ENCODE measurements at places on chromosomes 3 and 15.
A peak's percentile ranks its signal among the peaks of the same experiment; 100 is the strongest.

DNA sequence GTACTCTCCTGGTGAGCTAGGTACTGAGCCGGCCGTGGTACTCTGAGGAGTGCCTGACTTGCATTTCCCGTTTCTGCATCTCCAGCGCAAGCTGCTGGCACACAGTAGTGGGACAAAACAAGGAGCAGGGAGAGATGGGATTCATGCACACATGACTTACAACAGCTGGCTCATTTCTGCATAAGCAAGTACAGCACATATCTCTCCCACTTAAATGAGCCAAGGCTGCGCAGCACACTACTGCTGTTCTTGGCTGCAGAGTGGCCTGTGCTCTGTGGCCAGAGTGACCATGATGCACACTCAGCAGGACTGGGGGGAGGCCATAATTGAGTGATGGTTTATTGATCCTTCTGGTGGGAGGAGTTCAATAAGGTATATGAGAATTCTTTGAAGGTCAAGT, 59.2 kb upstream of the ABHD17C start:
- no peak overlapping the region for H3K27ac ChIP-seq
- H3K4me1 ChIP-seq = no peaks in the 10 kb centered on the region
- H3K4me3 ChIP-seq = no peak overlapping the region
- H3K36me3 ChIP-seq = no peaks in the 10 kb centered on the region
- no peak for DNase-seq

DNA sequence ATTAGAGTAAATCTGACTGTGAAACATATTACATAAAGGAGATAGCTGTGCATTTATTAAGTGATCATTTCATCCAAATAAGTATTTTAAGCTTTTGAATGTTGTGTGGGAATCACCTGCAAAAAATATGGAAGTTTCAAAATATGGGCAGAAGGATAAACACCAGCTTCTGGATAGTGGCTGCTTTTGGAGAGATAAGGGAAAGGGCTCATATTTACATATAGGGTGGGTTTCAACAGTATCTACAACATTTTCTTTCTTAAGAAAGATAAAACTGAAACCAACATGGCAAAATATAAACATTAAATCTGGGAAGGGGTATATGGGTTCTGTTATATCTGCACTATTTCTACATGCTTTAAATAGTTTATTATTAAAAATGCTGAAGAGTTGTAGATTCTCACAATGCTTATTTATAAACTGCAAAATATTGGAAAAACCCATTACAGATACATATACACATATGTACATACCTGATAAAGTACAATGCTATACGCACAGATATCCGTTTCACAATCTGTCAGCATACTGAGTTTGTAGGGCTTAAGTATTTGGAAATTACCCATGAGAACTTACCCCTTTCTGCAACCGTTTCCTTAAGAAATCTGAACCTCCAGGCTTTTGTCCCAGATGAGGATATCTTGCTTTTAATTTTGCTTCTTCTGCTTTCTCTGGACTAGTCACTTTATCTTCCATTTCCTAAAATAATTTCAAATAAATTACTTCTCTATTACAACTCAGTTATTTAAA, 12.1 kb downstream of the ARPP19 start:
- peaks cover 25% of the 10 kb centered on the region for H3K36me3 ChIP-seq
- H3K4me3 ChIP-seq = no peak overlapping the region
- DNase-seq = no peak
- no peak overlapping the region for H3K27ac ChIP-seq
- 0 out of 2 replicates have a peak, but pooled peaks cover 5% of the 10 kb centered on the region for H3K4me1 ChIP-seq

GRCh38 chr3:174191380-174191779, 667.8 kb upstream of the NAALADL2 start:
- H3K27ac ChIP-seq = no peak overlapping the region
- H3K4me3 ChIP-seq = no peak overlapping the region

GRCh38 chr3:107416138-107416537, 38.9 kb downstream of the CCDC54 start:
- H3K36me3 ChIP-seq = no peaks in the 10 kb centered on the region
- no peak overlapping the region for H3K27ac ChIP-seq
- no peak overlapping the region for H3K4me3 ChIP-seq
- no peaks in the 10 kb centered on the region for H3K27me3 ChIP-seq

- no peak for DNase-seq
- no peaks in the 10 kb centered on the region for H3K36me3 ChIP-seq
- no peaks in the 10 kb centered on the region for H3K27me3 ChIP-seq
- H3K4me3 ChIP-seq = no peak overlapping the region
- no peak overlapping the region for H3K27ac ChIP-seq
These were observed 42.0 kb upstream of the CFAP161 start for GRCh38 chr15:81091889-81092558.

DNA sequence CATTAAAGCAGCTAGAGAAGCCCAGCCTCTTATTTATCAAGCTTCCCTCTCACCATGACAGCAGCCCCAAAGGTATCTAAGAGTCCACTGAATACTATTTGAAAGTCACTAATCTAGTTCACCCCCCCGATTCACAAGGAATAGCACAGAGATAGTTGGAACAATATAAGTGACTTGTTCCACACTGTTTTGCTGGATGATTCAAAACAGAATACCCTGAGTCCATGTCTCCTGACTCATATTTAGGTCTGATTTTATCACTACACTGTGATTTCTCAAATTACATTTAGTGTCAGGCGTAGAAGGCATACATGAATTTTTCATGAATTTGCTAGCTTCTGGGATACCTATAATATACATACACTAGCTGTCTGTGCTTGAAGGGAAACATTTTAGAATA, 18.7 kb upstream of the EOGT start:
- no peaks in the 10 kb centered on the region for H3K4me1 ChIP-seq
- no peaks in the 10 kb centered on the region for H3K27me3 ChIP-seq

DNA sequence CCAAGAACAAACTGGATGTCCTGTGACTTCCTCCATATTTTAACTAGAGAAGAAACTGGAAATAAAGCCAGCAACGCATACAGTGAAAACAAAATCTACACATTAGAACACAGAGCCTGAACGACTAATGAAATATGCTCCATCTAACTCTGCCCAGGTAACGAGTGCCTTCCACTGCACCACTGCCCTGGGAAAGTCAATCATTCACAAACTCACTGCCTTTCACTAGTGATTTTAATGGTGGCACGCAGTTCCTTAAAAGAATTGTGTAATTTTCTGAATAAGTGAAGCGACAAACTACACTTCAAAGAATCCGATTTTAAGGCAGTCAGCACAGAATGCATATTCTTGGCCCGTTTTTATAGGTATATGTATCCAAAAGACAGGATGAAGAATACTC, 416.0 kb downstream of the SHQ1 start:
- H3K27ac ChIP-seq = no peak overlapping the region
- peaks cover 28% of the 10 kb centered on the region for H3K4me1 ChIP-seq
- no peak for DNase-seq
- no peaks in the 10 kb centered on the region for H3K27me3 ChIP-seq
- no peak overlapping the region for H3K4me3 ChIP-seq

GRCh38 chr15:71559098-71559497, 251.3 kb upstream of the NR2E3 start:
- no peaks in the 10 kb centered on the region for H3K4me1 ChIP-seq
- DNase-seq = no peak
- no peaks in the 10 kb centered on the region for H3K27me3 ChIP-seq
- no peak overlapping the region for H3K27ac ChIP-seq
- no peaks in the 10 kb centered on the region for H3K36me3 ChIP-seq
- H3K4me3 ChIP-seq = no peak overlapping the region

DNA sequence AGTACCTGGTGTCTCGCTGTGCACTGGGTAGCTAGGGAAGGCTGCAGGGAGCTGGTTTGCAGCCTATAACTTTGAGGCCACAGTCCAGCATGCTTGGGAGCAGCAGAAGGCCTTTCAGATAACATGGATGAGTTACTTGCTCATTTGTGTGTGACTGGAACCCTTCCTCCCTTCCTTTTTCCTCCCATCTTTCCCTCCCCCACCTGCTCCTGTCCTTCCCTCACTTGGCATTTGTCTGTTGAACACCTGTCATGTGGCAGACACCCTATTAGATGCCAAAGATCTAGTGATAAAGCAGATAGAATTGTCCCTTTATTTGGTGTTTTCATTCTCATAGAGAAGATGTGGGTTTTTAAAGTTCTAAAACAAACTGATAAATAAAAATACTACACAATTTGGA, 71.6 kb downstream of the LRTM1 start:
- H3K4me3 ChIP-seq = no peak overlapping the region
- no peaks in the 10 kb centered on the region for H3K27me3 ChIP-seq
- peaks cover 18% of the 10 kb centered on the region for H3K4me1 ChIP-seq
- H3K36me3 ChIP-seq = no peaks in the 10 kb centered on the region
- no peak overlapping the region for H3K27ac ChIP-seq
- no peak for DNase-seq

DNA sequence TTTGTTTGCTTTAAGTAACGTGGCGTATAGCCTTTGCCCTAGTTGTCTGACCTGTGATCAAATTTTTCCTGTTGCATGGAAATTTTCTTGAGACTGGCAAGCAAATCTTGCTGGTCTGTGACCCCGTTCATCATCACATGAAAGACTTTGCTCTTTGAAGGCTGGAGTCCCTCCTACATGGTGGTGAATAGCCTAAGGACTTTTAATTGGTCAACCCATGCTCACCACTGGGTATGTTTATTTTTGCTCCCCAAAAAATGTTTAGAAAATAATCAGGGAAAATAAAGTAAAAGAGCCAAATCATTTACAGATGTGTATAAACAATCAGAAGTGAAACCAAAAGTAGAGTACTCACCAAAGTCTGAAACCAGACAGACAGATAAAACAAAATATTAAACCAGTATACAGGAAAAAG, 1075.3 kb upstream of the ALCAM start:
- no peak for DNase-seq
- no peaks in the 10 kb centered on the region for H3K27me3 ChIP-seq
- H3K4me1 ChIP-seq = no peaks in the 10 kb centered on the region
- no peak overlapping the region for H3K27ac ChIP-seq

DNA sequence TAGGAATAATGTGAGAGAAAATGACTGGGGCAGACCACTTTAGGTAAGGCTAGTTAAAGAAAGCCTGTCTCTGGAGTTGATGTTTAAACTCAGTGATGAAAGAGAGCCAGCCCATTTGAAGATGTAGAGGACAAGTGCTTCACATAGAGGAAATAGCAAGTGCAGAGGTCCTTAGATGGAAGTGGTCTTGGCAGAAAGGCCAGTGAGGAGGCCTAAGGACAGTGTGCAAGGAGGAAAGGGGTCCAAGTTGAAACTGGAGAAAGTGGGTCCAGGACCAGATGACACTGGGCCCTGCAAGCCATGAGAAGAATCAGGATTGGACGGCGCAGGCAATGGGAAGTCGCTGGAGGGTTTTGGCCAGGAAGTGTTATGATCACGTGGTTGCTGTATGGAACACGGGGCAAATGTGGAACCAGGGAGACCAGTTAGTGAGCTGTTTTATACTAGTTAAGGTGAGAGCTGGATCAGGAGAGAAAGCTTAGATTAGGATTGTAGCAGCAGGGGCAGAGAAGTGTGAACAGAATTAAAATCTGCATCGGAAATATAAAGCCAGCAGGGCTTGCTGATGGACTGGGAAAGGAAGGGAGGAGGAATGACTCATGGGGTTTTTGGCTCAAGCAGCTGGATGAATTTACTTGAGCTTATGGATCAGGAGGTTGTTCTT, 48.0 kb upstream of the SCAANT1 start:
- no peak overlapping the region for H3K4me3 ChIP-seq
- H3K27ac ChIP-seq = peak overlapping the region; percentile 23
- H3K4me1 ChIP-seq = peaks cover 42% of the 10 kb centered on the region
- no peaks in the 10 kb centered on the region for H3K36me3 ChIP-seq
- no peaks in the 10 kb centered on the region for H3K27me3 ChIP-seq
- no peak for DNase-seq

DNA sequence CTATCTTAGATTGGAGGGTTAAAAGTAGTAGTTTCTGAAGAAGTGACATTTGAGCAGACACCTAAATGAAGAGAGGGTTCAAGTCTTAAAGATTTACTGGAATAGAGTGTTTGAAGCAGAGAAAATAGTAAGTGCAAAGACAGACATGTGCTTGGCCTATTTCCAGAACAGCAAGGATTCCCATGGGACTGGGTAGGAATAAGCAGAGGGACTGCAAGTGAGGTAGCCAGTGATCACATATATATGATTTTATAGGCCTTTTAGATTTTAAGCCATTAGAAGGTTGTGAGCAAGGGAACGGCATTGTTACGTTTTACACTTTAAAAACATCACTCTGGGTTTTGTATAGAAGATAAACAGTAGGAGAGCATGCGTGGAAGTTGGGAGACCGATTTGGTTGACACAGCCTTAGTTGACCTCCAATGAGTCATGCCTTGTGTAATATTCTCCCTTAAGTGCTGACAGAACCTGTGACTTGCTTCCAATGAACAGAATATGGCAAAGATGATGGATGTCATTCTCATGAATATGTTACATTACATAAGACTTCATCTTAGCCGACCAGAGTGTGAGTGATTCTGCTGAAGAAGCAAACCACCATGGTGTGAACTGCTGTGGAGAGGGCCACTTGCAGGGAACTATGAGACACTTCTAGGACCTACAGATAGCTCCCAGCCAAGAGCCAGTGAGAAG, 37.1 kb upstream of the SLC4A7 start:
- H3K4me3 ChIP-seq = no peak overlapping the region
- H3K4me1 ChIP-seq = no peaks in the 10 kb centered on the region
- no peak overlapping the region for H3K27ac ChIP-seq
- H3K36me3 ChIP-seq = no peaks in the 10 kb centered on the region
- DNase-seq = no peak

GRCh38 chr3:160810362-160811236, 54.6 kb downstream of the PPM1L start:
- H3K36me3 ChIP-seq = no peaks in the 10 kb centered on the region
- peaks cover 7% of the 10 kb centered on the region for H3K4me1 ChIP-seq
- DNase-seq = no peak
- H3K4me3 ChIP-seq = no peak overlapping the region
- no peaks in the 10 kb centered on the region for H3K27me3 ChIP-seq

- no peaks in the 10 kb centered on the region for H3K36me3 ChIP-seq
- H3K4me3 ChIP-seq = no peak overlapping the region
- no peaks in the 10 kb centered on the region for H3K27me3 ChIP-seq
- H3K4me1 ChIP-seq = peaks cover 3% of the 10 kb centered on the region
- H3K27ac ChIP-seq = no peak overlapping the region
These were observed 57.2 kb downstream of the SEC22A start for GRCh38 chr3:123258811-123259420.

GRCh38 chr3:42051384-42052131, 39.6 kb upstream of the TRAK1 start:
- no peak for DNase-seq
- H3K27ac ChIP-seq = no peak overlapping the region
- H3K4me1 ChIP-seq = peaks cover 47% of the 10 kb centered on the region
- no peaks in the 10 kb centered on the region for H3K27me3 ChIP-seq
- H3K4me3 ChIP-seq = no peak overlapping the region

DNA sequence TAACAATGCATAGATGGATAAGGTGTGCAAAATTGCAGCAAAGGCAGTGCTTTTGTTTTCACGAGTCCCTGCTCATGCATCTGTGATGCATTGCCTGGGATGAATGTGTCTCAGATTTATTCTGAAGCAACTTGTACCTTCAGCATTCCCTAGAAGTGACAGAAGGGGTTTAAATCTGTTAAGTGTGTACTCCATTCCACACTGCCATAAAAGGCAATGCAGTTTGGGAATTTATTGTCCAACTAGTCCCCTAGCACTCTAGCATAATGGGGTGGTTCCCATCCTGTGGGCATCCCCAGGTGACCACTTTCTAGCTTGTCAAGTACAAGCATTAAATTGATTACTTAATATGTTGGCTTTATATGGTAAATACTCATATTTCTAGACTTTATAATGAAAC, 306.5 kb upstream of the CBLB start:
- no peaks in the 10 kb centered on the region for H3K27me3 ChIP-seq
- DNase-seq = no peak
- no peak overlapping the region for H3K4me3 ChIP-seq
- H3K4me1 ChIP-seq = peaks cover 17% of the 10 kb centered on the region

GRCh38 chr15:68814596-68814995, 6.1 kb downstream of the ANP32A start:
- H3K27me3 ChIP-seq = 0 out of 2 replicates have a peak, but pooled peaks cover 9% of the 10 kb centered on the region
- no peak overlapping the region for H3K4me3 ChIP-seq
- no peak for DNase-seq
- H3K27ac ChIP-seq = no peak overlapping the region
- H3K36me3 ChIP-seq = no peaks in the 10 kb centered on the region
- H3K4me1 ChIP-seq = peaks cover 53% of the 10 kb centered on the region
